Stimulated activated CD4-positive, alpha-beta T cell treated with anti-CD3 and anti-CD28 coated beads, Interleukin-12 subunit alpha, Interleukin-12 subunit beta, amount 100 ng/mL, for 4 hours (primary cell): ENCODE measurements at places on chromosomes 1 and 21.

GRCh38 chr1:175536369-175536768 lies 207.0 kb downstream of the TNR start:
- no peak for DNase-seq

- DNase-seq: no peak
Measured at GRCh38 chr1:209380420-209380819, 203.1 kb upstream of the CAMK1G start.

GRCh38 chr1:242219905-242220304 lies 221.0 kb upstream of the MAP1LC3C start:
- no peak for DNase-seq

DNA sequence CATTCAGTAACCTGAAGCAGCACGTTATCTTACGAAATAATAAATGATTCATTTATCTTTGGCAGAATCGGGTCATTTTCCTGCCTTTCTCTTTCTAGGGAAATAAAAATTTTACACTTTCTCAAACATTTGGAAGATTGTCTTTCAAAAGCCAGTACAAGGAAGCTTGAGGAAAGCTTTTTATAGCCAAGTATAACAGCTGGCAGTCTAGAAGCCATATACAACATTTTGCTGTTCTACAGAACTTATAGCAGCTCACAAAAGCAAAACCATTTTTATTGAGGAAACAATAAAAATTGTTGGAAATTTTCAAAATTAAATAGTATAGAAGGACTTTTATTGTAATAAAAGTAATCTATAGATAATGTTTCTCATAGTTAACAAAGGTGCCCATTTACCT lies 448.6 kb downstream of the SMYD3 start:
- no peak for DNase-seq

DNA sequence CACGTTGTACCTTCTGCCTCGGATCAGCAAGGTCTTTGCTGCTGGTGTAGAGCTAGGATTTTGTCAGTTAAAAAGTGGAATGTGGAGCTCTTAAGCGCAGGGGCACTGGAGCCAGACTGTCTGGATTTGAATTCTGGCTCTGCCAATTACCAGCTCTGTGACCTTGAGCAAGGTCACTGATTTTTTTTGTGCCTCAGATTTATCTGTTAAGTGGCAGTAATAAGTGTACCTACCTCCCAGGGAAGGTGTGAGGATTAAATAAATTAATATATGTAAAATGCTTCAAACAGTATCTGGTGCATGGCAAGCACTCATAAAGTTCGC lies 40.3 kb downstream of the UBE2U start:
- DNase-seq: no peak
